ENCODE measurements at places on chromosomes 13 and 19.

- no peak for DNase-seq
These were observed 8.5 kb downstream of the SH3GL1 start for GRCh38 chr19:4391701-4392483.

DNA sequence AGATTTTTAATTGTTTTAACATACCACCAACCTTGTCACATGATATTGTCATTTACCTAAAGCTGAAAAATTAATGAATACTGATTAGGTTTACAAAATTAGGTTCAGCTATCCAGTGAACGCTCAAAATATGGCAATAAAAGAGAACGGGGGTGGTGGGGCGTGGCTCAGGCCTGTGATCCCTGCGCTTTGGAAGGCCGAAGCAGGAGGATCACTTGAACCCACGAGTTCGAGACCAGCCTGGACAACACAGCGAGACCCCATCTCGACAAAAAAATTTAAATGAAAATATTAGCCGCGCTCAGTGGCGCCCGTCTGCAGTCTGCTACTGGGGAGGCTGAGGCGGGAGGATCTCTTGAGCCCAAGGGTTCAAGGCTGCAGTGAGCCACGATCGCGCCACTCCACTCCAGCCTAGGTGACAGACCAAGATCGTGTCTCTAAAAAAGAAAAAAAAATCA, 516 bp upstream of the FAM32A start:
- no peak for DNase-seq

DNA sequence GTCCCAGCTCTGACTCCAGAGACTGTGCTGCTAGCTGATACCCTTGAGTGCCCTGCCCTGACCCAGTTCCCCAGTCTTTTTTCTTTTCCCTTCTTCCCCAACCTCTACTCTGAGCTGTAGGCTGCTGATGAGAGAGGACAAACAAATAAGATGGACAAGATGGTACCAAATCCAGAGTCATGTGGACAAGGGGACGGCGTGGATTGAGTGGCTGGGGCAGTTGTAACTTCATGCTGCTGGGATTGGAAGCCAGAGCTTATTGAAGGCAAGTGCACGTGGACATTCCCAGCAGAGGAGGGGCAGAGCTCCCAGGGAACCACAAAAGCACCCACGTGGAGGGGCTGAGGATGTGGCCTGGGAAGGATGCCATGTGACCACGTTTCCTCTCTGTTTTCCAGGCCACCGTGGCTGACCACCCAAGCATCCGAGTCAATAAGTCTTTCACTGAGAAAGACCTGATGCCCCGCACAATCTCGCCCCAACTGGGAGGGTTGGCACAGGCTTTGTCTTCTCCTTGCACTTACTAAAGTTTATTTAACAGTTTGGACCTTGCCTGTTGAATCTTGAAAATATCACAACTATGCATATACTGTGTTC, 323.3 kb upstream of the ZNF507 start:
- no peak for DNase-seq

GRCh38 chr13:95822303-95822702, 145.4 kb downstream of the DNAJC3 start:
- no peak for DNase-seq

DNA sequence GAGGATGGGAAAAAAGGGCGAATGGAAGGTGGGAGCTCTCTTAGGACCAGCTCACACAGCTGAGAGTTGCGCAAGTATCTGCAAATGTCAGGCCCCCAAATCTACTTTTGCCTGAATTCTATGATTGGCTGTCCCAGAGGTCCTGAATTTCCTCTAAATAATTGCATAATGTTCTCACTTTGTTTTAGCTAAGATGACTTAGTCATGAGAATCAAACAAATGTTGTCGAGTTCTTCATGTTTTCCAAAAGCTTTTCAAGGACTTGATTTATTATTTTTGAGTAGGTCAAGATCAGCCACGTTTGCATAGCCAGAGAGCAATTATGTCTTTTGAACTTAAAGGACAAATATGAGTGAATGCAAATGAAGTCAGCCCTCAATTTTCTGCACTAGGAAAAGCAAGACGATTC, 246.6 kb upstream of the MAB21L1 start:
- DNase-seq, result no peak

DNA sequence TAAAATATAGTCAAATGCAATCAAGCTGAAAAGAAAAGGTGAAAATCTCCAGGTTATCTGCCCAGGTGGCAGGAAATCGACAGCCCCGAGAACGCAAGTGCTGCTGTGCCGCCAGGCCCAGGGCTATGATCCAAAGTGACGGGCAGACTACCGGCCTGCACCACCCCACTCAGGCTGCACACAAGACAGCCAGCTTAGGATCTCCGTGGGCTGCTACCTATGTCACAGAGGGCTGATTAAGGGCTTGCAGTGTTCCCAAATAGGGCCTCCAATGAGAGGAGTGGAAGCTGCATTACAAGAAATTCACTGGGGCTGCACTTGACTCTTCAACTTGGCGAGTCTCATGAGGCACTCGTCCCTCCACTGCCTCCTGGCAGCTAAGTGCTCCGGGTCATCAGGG, 121.8 kb downstream of the CRYL1 start:
- no peak for DNase-seq

DNA sequence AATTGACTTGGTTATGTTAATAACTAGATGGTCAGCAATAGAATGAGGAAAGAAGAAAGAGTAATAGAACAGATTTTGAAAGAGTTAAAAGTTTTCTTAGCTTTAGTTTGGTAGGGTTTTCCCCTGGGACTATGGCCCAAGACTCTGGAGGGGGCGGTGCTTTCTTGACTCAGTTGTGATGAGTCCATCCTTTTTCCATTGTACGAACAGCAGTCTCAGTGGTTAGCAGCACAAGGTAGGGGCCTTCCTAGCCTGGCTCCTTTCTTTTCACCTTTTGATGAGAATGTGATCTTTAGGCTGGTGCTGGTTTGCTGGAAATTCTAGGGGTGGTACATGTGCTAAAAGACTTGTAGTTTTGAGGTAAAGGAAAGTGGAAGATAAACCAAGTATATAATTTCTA, 38.8 kb downstream of the ZNF506 start:
- no peak for DNase-seq

DNA sequence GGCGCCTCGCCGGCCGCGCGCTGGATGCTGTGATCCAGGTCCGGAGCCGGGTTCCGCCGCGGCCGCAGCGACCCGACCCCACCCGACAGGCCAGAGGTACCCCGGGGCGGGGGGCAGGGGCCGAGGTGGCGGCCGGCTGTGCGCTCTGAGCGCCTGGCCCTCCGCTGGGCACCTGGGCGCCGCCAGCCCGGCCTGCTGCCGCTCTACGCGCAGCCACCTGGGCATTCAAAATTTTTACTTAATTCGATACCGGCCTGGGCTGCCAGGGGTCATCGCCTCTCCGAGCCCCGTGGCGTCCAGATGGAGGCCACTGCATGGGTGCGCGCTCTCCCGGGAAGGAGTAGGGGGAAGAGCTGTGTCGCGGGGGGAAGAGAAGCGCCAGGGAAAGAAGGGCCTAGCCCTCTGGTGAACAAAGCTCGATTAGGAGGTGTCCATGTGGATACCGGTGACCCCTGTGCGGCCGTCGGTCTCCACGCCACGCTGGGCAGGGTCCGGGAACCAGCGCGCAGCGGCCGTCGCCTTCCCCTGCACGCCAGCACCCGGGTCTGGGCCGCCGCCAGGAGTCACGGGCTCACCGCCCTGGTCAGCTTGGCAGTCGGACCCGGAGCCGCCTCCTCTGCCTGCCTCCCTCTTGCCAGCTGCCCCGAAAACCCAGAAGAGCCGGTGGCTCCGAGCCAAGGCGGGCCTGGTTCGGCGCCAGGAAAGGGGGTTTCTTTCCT, 666 bp downstream of the BIVM start:
- DNase-seq, result no peak

DNA sequence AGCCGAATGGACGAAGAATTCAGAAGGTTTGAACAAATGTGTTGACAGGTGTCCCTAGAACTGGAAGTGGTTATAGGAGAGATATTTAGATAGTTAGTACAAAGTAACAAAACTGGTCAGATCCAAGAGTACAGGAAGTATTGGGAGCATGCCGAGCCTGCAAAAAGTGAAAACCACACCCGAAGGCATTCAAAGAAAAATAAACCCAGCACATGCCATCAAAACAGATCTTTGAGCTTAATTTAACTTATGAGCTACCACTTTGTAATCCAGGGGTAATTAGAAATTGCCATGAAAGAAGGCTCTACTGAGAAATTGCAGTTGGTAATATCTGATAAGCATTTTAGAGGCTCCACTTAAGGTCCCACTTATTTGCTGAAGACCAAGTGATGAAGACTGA, 214.2 kb downstream of the DNAJC15 start:
- DNase-seq, result no peak

- DNase-seq, result no peak
These were observed 21.3 kb downstream of the SCGB2B2 start for GRCh38 chr19:34655651-34656050.

DNA sequence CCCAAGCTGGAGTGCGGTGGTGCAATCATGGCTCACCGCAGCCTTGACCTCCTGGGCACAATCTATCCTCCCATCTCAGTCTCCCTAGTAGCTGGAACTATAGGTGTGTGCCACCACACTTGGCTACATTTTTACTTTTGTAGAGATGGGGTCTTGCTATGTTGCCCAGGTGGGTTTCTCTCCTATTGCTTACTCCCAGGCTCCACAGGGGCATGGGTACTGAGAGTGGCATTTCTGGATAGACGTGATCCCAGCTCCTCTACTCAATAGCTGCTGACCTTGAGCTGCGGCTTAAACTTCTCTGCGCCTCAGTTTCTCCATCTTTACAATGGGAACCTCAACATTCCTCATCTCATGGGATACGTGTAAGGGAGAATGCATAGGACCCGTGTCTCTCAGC, 11.6 kb downstream of the MVB12A start:
- DNase-seq, result no peak

DNA sequence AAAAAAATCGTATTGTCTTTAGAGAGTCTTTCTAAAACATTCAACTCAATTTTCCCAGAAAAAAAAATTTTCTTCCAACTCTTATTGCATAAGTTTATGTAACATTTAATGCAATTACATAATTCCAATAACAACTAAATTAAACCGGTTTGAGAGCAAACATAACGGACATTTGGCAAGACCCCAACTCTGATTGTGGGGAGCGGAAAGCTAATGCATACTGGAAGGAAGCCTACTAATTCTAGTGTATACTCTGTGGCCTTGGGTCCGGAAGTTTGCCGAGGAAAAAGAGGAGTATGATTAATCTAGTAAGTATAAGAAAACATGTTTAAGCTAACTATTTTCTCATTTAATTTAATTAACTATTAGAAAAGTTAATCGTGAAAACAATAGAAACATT, 21.3 kb upstream of the MIR17HG start:
- DNase-seq, result no peak

DNA sequence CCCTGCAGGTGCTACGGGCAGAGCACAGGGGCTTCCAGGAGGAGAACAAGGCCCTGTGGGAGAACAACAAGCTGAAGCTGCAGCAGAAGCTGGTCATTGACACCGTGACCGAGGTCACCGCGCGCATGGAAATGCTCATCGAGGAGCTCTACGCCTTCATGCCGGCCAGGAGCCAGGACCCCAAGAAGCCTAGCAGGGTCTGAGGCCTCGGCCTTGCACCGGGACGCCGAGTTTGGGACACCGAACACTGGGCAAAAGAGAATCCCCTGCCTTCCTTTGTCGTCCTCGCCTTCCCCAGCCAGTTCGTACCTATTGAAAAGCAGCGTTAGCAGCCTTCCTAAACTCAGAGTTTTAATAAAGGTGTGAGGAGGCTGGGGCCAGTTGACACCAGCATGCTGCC, 12.1 kb downstream of the CBY2 start:
- no peak for DNase-seq

DNA sequence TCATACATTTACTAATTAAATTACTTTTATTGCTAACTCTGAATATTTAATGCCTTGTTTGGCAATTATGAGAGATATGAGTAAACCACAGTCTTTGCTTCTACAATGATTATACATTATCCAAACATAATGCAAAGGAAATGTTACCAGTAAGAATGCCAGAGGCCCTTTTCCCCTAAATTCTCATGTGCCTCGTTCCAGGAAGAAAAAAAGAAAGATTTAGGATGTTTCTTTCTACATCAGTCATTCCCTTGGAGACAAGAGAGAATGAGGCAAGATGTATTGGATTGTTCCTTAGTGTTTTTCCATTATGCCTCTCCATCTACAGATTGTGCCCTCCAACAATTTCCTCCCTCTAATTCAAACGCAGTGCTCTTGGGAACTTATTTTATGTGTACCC, 50.1 kb downstream of the ITGBL1 start:
- no peak for DNase-seq

DNA sequence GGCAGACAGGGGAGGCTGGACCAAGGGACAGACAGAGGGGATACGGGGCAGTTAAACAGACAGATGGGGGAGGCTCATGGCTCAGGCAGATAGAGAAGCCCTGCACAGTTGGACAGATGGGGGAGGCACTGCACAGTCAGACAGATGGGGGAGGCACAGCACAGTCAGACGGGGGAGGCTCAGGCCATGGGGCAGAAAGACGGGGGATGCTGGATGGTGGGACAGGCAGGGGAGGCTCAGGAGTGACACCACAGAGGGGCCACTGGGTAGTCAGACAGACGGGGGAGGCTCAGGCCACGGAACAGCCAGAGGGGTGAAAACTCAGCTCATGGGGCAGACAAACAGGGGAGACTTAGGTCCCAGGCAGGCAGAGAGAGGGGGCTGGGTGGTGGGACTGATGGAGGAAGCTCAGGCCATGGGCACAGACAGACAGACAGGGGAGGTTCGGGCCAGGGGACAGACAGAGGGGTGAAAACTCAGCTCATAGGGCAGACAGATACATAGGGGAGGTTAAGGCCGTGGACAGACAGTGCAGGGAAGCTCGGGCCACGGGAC, 886 bp downstream of the MFSD12 start:
- no peak for DNase-seq

- DNase-seq, result no peak
These were observed 268.7 kb downstream of the DCT start for GRCh38 chr13:94210816-94211215.

GRCh38 chr13:34064456-34065205, 246.7 kb downstream of the RFC3 start:
- DNase-seq, result no peak

DNA sequence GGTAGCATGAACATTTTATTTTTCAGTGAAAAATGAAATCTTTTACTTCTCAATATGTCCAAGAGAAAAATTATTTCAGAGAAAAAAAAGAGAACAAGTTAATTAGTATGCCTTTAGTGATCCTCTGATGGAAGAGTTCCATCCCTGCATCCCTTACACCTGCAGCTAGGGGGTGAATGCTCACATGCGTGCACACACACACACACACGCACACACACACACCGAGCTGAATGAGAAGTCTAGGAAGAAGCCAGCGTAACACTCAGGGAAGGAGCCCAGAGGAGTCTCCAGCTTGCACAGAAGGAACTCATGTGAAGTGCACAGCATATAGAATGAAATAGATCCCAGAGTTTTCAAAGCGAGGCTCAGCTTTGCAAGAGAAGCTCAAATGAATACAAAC, 510.5 kb downstream of the IRS2 start:
- no peak for DNase-seq

Measured in stimulated activated CD4-positive, alpha-beta T cell treated with anti-CD3 and anti-CD28 coated beads, Interleukin-1b, Interleukin-23, amount 100 ng/mL, for 1 hour (primary cell).